ENCODE measurements at places on chromosomes 1 and 21. TPM values are rescaled to one million over a fixed set of nuclear protein-coding genes. Genes with fewer than 3 reads are reported as not detected.

DNA sequence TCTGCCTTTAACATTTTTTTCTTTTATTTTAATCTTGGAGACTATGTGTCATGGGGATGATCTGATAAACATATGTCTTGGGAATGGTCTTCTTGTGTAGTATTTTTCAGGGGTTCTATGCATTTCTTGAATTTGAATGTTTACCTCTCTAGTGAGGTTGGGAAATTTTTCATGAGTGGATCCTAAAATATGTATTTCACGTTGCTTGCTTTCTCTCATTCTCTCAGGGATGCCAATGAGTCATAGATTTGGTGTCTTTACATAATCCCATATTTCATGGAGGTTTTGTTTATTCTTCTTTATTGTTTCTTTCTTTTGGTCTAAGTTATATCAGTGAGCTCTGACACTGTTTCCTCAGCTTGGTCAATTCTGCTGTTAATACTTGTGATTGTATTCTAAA lies 1237.2 kb downstream of the PLA2G4A start:
- DNase-seq = no peak

GRCh38 chr1:180501865-180502360 lies 464 bp downstream of the ACBD6 start:
- DNase-seq = no peak

DNA sequence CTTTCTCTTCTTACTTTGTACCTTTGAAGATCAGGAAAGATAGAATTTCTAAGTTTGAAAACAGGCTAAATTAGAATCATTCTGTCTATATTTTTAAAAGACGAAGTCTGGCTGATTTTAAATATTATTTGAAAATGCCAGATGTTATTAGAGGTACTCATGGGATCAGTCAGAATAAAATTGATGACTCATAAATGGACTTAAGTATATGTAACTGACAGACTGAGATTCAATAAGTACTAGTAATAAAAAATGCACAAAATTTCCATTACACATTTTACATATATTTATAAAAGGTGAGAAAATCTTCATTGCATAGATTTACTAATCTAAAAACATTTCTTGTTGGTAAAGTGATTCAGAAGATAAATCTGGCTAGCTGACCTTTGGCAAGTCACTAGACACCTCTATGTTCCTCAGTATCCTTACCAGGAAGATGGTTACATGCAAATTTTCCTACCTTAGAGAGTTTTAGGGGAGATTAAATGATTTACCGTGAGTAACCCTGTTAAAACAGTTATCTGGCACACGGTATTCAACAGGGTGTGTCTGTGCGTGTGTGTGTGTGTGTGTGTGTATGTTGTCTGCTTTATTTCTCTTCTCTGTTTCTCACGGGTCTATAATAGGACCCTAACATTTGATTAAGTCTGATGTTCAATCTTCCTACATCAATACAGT lies 189.0 kb downstream of the RUNX1 start:
- DNase-seq = no peak

GRCh38 chr1:198913667-198914066 lies 274.8 kb downstream of the PTPRC start:
- no peak for DNase-seq

DNA sequence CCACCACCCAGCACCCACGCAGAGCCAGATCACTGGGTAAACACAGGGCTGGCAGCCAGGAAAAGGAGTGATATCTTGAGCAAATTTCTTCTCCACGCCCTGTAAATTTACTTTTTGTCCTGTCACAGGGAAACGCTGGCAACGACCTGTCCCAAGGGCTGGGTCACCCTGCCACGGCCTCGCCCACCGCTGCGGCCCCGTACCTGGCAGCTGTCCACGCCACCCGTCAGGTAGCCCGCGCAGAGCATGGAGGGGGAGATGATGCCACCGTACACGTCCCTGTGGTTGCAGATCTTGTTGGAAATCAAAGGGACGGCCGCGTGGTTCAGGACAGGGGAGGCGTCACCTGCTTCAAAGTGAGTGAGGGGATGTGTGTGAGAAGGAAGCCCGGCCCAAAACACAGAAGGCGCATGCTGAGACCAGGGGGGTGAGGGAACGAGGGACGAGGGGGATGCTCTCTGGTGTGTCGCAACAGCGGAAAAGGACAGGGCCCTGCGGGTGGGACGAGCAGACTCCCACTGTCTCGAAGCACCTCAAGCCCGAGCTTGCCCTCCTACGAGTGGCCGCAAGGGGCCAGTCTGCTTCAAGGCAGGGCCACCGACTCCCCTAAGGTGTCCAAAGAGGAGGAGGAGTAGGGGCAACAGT lies 10.1 kb upstream of the TFF1 start:
- no peak for DNase-seq

- no peak for DNase-seq
Observed at GRCh38 chr21:35329940-35330660, 281.0 kb upstream of the RUNX1 start.

DNA sequence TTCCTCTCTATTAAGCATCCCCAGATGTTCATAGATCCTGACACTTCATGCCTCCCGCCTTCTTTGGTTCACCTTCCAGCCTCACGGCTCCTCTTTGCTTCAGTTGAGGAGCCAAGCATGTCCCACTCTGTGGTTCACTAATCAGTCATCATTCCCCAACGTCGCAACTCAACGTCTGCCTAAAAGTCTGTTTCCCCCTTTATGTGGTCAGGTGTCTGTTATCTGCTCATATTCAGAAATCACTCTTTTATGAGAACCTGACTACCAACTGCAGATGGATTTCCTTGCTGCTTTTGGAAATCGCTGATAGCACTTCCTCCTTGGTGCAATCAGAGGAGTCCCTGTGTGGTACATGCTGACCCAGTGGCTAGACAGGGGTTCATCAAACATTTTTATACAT lies 94.1 kb upstream of the VANGL1 start:
- no peak for DNase-seq

DNA sequence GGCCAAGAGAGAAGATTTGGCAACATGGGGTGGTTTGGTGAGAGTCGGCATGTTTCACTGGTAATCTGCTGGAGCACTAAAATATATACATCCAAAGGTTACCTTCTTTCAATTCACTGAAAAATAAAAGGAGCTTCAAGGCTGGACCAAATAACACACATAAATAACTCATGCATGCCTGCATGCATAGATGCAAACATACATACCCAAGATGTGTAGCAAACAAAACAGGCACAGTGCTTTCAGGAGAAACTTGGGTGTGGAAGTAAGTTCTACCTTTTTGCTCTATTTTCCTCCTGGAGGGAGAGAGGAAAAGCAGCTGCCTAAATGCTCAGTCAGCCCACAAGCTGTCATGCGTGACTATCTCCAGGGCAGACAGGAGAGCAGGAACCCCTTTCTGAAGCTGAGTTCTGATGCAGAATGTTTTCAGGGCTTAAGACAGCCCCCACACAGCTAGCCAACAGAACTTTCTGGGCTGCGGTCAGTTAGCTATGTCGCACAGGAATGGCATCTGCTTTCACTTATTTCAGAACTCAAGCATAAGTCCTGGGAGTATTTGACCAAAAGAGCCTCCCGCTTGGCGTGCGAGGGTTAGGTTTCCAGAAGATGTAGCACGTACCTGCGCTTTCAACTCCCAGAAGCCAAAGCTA lies 166.2 kb downstream of the TOMM20 start:
- DNase-seq = peak; percentile 95

- DNase-seq = no peak
Observed at GRCh38 chr1:224647449-224647848, 31.3 kb downstream of the CNIH3 start.

DNA sequence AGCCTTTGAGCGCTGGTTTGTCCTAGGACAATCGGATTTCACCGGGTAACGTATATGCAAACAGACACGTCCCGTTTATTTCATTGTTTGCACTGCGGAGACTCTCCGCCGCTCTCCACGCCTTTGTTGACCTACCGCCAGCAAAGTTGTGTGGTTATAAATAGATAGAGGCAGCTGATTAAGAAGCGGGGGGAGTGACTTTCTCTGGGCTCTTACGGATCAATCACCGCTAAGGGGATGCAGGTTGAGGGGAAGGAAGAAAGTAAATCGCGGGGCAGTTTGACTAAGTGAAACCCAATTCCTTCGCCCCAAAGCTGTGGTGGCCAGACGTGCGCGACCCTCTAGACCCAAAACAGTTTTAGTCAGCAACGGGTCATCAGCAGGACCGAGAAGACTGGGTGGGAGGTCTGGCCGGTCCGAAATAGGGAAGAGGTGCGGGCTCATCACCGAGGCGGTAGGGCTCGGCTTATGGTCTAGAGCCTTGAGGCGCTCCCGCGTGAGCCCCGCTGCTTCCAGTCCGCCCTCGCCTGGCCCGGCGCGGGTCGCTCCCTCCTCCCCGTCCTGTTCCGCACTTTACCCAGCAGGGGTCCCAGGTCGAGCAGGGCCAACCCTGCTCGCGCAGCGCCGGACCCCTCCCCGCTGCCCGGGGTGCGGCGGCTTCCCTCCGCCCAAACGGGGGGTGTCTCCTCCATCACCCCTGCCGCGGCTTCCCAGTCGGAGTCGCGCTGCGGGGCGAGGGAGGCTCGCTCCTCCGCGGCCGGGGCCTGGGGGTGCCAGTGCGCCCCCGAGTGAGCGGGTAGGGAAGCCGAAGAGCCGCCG lies 120.8 kb upstream of the RRP15 start:
- DNase-seq = no peak

DNA sequence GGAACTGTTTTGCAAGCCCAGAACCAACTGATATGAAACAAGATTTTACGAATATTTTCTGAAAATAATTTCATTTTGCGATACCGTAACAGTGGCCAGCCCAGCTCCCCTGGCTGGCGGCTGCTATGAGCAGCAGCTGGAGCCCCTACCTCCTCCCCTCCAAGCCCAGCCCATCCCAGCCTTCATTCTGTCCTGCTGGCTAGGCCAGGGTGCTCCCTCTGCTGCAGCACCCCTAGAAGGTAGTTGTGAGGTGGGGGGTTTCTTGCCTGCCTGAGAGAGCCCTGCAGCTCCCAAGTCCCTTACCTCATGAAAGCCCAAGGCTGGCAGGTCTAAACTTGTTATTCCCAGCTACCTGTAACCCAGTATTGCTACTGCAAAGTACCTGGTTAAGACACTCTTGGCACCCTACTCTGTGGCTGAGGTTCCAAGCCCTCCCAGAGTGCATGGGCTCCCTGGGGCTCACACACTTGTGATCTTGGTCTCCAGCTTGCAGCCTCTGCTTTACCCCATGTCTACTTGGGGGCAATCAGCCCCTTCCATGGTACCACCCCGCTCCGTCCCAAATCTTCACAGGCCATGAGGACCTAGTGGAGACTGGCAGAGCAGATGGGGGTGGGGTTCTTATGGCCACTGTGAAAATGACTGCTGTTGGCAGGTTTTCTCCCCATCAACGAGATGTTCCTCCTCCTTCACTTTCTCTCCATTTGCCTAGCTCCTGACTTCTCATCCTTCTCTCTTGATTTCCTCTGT lies 239.8 kb downstream of the TRABD2B start:
- no peak for DNase-seq

- no peak for DNase-seq
Observed at GRCh38 chr21:43866659-43867331, 1.8 kb downstream of the AGPAT3 start.

GRCh38 chr21:38349111-38349746 lies 92.4 kb downstream of the KCNJ15 start:
- DNase-seq = no peak

DNA sequence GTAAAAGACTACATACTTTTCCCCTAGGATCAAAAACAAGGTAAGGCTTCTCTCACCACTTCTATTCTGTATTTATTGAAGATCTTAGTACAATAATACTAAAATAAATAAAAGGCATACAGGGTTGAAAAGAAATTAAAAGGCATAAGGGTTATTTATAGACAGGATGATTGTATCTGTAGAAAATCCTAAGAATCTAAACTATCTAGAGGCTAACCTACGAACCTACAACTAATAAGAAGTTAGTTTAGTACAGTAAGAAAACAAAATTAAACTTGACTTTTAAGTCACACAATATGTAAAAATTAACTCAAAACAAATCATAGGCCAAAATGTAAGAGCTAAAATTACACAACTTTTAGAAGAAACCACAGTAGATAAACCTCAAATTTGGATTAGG lies 50.4 kb upstream of the ADAM30 start:
- no peak for DNase-seq

GRCh38 chr1:30299393-30299792 lies 424.0 kb downstream of the MATN1 start:
- DNase-seq = no peak

DNA sequence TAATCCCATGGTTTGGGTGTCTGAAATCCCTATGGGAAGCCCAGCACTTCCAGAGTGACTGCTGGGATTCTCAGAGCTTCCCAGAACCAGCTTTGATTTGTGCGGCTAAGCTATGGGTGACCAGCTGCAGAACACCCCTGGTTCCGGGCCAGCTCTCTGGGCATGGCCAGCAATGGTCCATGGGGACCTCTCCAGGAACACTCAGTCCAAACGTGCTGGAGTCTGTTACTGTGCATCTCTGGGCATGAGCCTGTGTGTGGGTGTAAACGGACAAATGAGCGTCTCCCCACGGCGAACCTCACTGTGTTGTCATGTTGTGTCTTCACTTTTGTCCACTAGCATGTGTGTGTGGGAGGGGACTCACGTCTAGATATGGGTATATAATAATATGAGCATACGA lies 54.4 kb downstream of the MAB21L3 start:
- no peak for DNase-seq

DNA sequence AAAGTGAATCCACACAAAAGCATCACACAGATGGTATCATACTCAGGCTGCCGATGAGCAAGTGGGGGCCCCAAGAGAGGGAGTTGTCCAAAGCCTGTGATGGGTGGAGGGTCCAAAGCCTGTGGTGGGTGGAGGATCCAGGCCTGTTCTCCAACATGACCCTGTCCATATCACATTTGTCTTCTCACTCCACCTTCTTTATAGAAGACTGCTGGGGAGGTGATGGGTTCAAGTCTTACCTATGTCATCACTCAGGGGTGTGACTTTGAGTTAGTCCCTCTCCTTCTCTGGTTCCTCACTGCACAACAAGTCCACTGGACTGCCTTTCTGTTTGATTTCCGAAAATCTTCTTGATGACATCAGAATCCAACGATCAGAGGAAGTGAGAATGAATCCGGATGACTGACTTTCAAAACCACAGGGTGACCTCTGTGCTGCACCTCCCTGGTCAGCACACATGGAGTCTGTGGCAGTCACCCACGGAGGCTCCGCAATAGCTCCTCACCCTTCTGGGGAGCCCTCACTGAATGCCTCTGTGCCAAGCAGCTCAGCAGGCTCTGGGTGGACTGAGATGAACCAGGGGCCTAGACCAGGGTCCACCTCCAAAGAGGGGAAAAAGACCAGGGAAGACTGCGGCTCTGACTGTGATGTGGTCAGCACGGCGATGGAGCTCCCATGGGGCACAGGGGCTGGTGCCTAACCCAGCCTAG lies 166.8 kb downstream of the HIVEP3 start:
- peak; percentile 89 for DNase-seq

FAM163A gene
- total RNA-seq = not detected

DCDC2B gene
- total RNA-seq = not detected

UBAP2L gene
- 104 TPM for total RNA-seq

LIPI gene
- not detected for total RNA-seq

CLCA1 gene
- total RNA-seq = not detected

MANEAL gene
- total RNA-seq = 21.6 TPM

TRIM63 gene
- not detected for total RNA-seq

CNR2 gene
- total RNA-seq = not detected
